ENCODE measurements at places on chromosomes 3 and 15.

GRCh38 chr3:172315401-172316091 is 132.7 kb downstream of the GHSR start:
- DNase-seq = no peak

DNA sequence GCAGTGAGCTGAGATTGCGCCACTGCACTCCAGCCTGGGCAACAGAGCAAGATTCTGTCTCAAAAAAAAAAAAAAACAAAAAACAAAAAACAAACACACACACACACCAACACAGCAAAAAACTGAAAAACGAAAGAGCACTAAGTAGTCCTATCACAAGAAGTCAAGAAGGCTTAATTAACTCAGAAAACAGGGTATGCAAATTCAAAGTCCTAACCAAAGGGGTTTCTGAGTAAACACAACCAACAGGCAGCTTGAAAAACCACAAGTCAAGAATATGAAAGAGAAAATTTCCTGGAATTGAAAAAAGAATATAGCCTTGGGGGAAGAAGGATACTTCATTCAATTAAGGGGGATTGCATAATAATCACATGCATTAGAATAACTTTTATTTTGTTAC is 37.7 kb upstream of the PARP14 start:
- no peak for DNase-seq

- no peak for DNase-seq
Measured at GRCh38 chr3:148727231-148727630, 29.5 kb downstream of the AGTR1 start.

DNA sequence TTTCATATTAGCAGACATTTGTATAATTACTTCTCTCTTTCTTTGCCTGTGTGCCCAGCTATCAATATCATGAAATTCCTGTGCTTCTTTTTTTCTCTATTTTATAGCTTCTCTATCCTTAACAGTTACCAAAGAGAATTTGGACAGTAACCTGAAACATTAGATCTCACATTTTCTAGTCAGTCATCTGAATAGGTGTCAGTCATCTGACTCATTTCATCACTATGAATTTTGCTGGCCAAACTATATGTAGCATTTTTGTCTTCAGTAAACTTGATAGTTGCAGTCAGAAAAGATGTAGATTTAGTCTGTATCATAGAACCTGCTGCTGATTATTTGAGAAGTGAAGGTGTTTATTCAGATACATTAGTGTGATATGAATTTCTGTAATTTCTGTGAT is 52.6 kb downstream of the HMG20A start:
- DNase-seq = no peak

- DNase-seq = no peak
Measured at GRCh38 chr3:159275741-159276140, 473.9 kb downstream of the MFSD1 start.

DNA sequence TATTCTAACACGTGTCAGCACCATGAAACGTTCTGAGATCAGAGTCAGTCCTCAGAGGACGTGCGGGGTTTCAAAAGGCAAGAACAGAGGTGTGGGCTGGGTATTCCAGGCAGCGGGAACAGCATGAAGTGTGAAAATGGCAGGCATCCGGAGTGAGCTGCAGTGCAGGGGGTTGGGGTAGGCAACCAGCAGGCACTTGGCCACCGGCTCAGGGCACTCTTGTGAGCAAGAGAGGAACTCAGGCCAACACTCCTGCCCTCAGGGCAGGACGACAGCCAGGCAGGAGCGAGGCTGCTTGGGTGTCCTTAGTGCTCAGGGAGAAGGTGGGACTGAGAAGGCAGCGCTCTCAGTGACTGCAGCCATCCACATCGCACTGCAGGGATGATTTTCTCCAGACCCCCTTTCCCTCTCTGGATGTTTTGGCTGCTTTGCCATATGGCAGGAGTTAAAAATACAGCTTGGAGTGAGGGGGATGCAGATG is 151.1 kb downstream of the NUP210 start:
- no peak for DNase-seq

- DNase-seq = no peak
Measured at GRCh38 chr15:22851513-22851912, 13.0 kb downstream of the NIPA2 start.

- no peak for DNase-seq
Measured at GRCh38 chr3:46501702-46502101, 3.9 kb downstream of the RTP3 start.

DNA sequence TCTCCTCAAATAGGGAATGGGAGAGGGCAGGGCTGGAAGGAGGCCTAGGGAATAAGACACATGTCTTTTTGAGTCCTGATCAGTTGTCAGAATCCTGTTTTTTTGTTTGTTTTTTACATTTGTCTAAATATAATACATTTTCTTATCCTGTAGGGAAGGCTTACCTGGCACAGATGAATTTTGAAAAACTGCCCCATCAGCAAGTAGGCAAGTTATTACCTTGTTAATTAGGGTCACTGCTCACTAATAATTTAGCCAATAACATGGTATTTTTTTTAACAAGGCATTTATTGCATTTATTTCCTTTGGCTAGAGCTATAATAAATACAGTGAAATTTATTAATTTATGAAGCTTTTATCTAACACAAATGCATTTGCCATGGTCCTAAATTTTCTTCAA is 423.2 kb upstream of the ONECUT1 start:
- no peak for DNase-seq

GRCh38 chr3:141441381-141442364 is 45.2 kb upstream of the RASA2 start:
- DNase-seq = peak; percentile 83

GRCh38 chr3:70889162-70890019 is 577.0 kb upstream of the MDFIC2 start:
- DNase-seq = no peak

DNA sequence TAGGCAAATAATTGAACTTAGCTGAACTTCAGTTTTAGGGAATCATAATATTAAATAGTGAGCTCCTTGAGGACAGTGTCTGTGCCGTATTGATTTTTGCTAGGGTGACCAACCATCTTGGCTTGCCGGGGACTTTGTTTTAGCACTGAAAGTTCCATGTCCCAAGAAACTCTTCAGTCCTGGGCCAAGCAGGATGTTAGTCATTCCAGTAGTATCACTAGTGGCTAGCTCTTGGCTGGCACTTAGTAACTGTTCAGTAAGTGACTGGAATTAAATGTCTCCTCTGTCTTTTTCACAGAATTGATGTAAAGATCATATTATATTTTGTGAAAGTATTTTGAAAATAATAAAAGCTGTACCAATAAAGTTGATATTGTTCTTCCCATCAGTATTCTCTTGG is 42.3 kb downstream of the RSRC1 start:
- no peak for DNase-seq

DNA sequence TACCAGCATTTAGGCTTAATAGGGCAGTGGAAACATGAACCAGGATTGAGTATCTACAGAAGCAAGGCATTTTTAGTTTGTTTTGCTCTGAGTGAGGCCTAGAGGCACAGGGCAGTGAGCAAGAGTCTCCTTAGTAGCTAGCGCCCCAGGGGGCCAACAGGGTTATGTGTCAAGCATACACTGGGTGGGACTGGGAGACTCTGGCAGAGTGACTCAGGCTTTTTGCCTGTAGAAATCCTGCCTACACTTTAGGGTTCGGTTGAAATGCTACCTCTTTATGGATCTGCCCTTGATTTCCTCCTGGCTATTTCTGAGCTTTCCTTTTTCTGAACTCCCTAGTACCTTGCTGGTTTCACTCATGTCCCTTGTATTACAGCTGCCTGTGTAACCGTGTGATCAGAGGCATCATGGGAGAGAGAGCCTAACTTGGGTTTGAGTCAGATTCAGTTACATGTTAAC is 72.2 kb downstream of the TOP2B start:
- no peak for DNase-seq

DNA sequence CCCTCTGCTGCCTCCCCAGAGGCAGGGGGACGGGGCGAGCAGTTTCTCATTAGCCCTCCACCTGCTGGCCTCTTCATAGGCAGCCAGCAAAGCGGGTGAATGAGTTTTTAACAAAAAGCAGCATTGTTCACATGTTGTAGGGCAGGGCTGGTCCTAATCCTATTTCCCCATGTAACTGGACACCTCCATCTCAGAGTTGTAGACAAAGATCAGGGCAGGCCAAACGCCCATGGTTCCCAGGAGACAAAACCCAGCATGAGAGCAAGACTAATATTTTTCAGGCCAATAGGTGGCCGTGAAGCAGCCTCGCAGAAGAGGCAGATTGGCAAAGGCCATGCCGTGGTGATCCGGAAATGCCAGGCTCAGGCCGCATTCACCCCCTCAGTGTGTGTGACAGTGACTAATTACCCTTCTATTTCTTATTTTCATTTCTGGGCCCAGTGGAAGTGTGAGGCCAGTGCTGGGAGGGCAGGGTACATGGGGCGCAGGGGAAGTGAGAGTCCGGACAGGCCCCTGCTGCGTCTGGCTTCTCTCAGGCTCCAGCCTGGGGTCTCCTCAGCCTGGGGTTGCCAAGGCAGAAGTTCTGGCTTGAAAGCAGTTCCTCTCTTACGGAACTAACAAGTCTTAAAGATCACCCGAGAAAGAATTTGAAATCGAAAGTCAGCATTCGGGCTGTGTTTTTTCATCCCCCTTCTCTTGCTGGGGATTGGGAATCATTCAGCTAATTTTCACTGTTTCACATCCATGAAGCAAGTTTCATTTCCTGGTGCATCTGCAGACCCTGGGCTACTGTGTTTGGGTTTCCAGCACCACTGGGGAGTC is 64.8 kb downstream of the BOC start:
- peak; percentile 46 for DNase-seq

GRCh38 chr3:152626226-152626625 is 208.7 kb upstream of the P2RY1 start:
- no peak for DNase-seq

GRCh38 chr3:62367763-62368195 is 5.6 kb downstream of the FEZF2 start:
- DNase-seq = no peak

- DNase-seq = no peak
Measured at GRCh38 chr3:135992072-135992471, 26.5 kb downstream of the PPP2R3A start.

- DNase-seq = no peak
Measured at GRCh38 chr3:186025161-186025560, 83.7 kb downstream of the ETV5 start.

- DNase-seq = no peak
Measured at GRCh38 chr3:127531821-127532220, 58.7 kb downstream of the TPRA1 start.

GRCh38 chr3:24111711-24112110 is 166.6 kb downstream of the NR1D2 start:
- DNase-seq = no peak

GRCh38 chr3:169527507-169527906 is 136.0 kb downstream of the MECOM start:
- no peak for DNase-seq

DNA sequence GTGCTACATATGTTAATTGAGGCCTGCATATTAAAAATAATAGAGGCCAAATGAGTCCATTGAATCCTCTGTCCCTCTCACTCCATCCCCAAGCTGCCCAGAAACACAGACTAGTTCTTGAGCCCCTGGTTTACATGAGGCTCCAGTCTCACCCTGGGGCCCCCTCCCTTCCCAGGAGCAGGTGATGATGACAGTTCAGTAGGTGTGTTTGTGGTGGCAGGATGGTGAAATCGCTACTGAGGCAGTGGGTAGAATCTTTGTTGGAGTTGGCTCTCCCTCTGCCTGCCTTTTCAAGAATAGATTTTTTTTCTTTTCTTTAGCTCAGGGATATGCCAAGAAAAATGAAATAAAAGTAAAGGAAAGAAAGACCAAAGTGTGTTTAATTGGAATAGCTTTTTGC is 288.7 kb downstream of the EPHB1 start:
- DNase-seq = no peak

- no peak for DNase-seq
Measured at GRCh38 chr3:182596676-182597410, 196.5 kb upstream of the ATP11B start.

DNA sequence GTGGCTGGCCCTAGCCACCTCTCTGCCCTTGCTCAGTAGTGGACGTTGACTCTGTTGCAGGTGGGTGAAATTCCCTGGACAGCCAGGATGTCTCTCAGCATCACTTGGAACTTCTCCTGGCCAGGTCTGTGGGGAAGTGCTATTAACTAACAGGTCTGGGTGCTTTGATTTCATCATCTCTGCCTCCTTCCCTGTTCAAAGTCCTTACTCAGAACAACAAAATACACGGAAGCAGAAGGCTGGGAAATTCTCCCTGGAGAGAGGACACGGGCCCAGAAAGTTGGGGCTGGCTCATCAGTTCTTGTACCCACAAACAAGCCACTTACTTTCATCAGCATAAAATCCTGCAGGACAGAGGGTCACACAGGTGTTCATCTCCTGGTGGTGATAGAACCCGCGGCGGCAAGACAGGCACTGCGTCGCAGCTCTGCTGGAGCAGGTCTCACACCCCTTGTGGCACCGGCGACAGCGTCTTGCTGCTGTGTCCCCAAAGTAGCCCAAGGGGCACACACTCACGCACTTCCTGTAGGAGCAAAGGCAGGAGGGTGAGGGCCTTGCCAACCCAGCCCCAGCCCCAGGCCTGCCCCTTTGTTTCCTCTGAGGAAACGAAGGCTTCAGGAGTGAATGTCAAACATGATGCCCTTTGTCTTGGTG is 29.6 kb upstream of the SNRPA1 start:
- DNase-seq = no peak

GRCh38 chr15:32675466-32675865 is 34.0 kb downstream of the SCG5 start:
- no peak for DNase-seq

- DNase-seq = no peak
Measured at GRCh38 chr15:31537770-31538592, 211.3 kb downstream of the KLF13 start.

DNA sequence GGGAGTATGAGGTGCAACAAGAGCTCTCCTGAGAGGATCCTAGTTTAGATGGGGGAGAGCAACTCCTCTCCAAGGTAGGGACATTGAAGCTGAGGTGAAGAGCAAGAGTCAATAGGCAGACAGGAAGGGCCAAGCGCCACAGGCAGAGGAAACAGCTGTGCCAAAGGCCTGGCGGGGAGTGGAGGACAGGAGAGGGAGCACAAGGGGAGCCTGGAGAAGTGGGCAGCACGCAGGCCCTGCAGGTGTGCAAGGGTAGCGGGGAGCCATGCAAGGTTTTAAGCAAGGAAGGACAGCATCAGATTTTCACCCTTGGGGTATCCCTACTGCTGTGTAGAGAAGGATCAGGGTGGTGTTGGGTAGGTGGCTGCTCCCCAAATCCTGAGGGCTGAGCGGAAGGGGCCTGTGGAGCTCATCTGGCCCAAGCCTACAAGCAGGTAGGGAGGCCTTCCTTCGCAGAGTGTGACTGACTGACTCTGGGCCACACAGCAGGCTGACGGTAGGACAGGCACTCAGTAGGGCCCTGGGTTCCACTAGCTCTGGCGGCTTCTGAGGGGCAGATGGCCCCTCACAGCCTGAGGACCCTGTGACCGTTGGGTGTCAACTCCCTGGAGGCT is 13.3 kb downstream of the CHST13 start:
- DNase-seq = no peak
